Activated CD8-positive, alpha-beta T cell treated with anti-CD3 and anti-CD28 coated beads for 36 hours (primary cell): ENCODE measurements at places on chromosomes 1 and 21. TPM values are rescaled to one million over a fixed set of nuclear protein-coding genes. Genes with fewer than 3 reads are reported as not detected.

DNA sequence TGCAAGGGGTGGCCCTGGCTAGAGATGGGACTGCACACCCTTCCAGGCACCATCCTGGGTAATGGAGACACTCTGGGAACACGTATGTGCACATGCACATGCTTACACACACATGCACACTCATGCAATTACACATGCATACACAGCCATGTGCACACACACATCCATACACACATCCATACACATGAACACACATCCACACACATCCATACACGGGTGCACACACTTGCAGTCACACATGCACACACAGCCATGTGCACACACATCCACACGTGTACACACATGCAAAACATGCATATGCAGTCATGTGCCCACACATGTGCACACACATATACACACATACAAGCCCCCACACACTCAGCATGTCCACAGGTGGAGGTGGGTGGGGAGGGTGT, 22.3 kb upstream of the POFUT2 start:
- peaks cover 8% of the 10 kb centered on the region for H3K4me1 ChIP-seq
- DNase-seq: no peak
- H3K4me3 ChIP-seq: no peak overlapping the region
- no peaks in the 10 kb centered on the region for H3K36me3 ChIP-seq

DNA sequence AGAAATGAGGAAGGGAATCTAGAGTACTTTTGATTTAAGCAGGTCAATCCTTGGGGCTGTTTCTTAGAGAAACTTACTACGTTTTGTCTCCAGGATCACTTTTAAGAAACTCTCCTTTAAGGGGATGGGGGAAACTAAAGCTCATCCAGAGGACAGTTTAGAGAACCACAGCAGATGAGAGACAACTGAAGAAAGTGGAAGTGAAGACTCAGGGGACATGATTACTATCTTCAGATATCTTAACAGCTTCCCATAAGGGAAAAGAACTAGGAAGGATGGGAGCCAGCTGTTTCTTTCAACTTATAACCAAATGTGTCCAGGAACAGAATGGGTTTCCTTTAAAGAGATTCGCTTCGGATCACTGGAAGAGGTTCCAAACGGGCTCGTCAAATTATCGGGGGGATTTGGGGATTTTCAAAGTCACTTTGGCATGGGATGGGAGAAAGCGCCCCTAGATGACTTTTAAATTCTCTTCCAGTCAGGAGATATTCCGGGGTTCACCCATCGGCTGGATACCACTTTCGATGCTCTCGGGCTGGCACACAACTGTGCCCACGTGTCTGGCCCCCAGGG, 1.2 kb downstream of the SCMH1 start:
- peaks cover 23% of the 10 kb centered on the region for H3K4me1 ChIP-seq
- no peak for DNase-seq
- H3K4me3 ChIP-seq: peak overlapping the region; percentile 78
- peaks cover 4% of the 10 kb centered on the region for H3K36me3 ChIP-seq
- H3K27me3 ChIP-seq: peaks cover 2% of the 10 kb centered on the region

GRCh38 chr21:31298618-31299269, 45.3 kb downstream of the TIAM1 start:
- H3K4me3 ChIP-seq: no peak overlapping the region
- H3K4me1 ChIP-seq: peaks cover 23% of the 10 kb centered on the region
- DNase-seq: no peak
- no peak overlapping the region for H3K27ac ChIP-seq
- no peaks in the 10 kb centered on the region for H3K27me3 ChIP-seq
- no peaks in the 10 kb centered on the region for H3K36me3 ChIP-seq

GRCh38 chr1:181604482-181605249, 121.3 kb downstream of the CACNA1E start:
- H3K4me3 ChIP-seq: no peak overlapping the region
- H3K27ac ChIP-seq: no peak overlapping the region
- H3K27me3 ChIP-seq: peaks cover 16% of the 10 kb centered on the region
- no peak for DNase-seq
- no peaks in the 10 kb centered on the region for H3K36me3 ChIP-seq

DNA sequence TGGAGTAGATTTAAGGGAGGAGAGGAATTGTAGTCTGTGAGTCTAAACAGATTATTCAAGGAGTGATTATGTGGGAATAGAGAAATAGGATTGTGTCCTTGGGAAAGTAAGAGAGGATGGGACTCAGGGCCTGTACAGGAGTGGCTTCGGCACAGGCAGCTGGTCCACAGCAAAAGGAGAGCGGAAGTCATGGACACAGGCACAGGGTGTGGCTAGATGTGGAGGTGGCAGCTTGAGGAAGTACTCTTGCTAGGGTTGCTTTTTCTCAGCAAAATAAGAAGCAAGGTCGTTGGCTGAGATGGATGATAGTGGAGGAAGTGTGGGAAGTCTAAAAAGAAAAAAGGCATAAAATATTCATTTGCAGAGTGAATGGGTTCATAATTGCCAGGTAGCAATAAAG, 18.5 kb upstream of the ZNF648 start:
- no peaks in the 10 kb centered on the region for H3K27me3 ChIP-seq
- H3K36me3 ChIP-seq: no peaks in the 10 kb centered on the region
- no peak overlapping the region for H3K27ac ChIP-seq
- no peak overlapping the region for H3K4me3 ChIP-seq
- DNase-seq: no peak
- peaks cover 4% of the 10 kb centered on the region for H3K4me1 ChIP-seq

DNA sequence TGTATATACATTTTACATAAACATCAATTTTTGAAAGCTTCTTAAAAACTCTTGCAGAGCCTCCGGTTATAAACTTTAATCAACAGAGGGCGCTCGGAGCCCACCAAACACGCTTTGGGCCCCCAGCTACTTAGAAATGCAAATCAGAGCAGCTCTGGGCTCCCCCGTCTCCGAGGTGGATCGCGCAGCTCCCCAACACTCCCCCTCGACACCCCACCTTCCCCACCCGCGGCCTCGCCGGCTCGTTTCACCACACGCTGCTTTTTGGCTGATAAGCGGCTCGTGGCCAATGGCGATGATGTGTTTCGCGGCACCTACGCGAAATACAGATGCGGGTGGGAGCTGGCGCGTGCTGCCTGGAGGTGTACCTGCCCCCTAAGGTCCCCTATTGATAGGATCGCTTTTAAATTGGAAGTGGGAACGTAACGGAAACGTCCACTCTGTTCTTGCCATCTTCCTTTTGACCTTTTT, 1.7 kb upstream of the KIF26B start:
- H3K4me3 ChIP-seq: peak overlapping the region; percentile 68
- H3K36me3 ChIP-seq: no peaks in the 10 kb centered on the region
- H3K4me1 ChIP-seq: peaks cover 18% of the 10 kb centered on the region
- peak; percentile 87 for DNase-seq
- H3K27me3 ChIP-seq: peaks cover 62% of the 10 kb centered on the region

DNA sequence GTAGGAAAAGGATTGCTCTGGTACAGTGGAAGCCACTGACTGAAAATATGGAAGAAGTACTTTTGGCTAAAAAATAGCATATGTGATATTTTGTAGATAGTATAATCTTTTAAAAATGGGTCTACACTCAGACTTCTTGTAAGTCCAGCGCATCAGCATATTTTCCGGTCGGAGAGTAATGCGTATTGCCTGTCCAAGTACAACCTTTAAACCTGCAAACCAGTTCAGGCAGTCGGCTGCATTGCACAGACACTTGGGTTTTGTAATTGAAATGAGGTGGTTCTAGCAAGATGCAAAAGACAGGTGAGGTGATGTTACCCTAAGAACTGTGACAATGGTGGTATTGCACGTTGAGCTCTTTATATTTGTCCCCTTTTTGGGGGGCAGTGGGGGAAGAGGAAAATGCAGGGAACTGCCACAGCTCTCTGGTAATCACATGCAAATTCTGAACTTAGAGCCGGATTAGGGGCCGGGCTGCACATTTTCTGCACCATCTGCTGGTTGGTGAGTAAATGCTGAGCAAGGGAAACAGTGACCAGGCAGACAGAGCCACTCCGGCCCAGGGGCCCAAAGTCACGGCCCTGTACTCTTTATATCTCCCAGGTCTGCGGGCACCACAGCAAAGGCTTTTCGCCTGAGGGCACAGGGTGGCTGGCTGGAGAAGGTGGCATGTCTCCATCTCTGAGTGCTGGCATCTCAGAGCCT, 2.3 kb downstream of the GPR137B start:
- peaks cover 17% of the 10 kb centered on the region for H3K27me3 ChIP-seq
- peak overlapping the region; percentile 92 for H3K4me3 ChIP-seq
- no peak for DNase-seq

GRCh38 chr1:224304767-224305166, 25.2 kb downstream of the NVL start:
- H3K27me3 ChIP-seq: no peaks in the 10 kb centered on the region
- H3K27ac ChIP-seq: no peak overlapping the region
- H3K4me3 ChIP-seq: no peak overlapping the region
- no peaks in the 10 kb centered on the region for H3K4me1 ChIP-seq

DNA sequence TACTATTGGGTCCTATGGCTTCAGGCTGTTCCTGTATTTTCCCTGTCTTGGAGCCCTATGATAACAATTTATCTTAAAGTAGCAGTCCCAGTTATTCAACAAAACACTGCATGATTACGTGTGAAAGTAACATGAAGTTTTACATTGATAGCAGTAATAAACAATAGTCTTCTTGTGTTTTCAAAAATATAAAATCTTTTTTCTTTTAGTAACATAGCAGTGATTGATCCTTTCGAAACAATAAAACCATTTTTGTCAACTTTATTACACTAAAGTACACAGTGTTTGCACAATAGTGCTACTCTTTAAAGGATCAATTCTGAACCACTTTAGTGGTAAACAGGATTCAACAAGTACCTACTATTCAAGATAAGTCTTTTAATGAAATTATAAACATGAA, 90.6 kb downstream of the GPATCH2 start:
- H3K36me3 ChIP-seq: no peaks in the 10 kb centered on the region
- H3K27me3 ChIP-seq: no peaks in the 10 kb centered on the region
- H3K27ac ChIP-seq: no peak overlapping the region
- no peak overlapping the region for H3K4me3 ChIP-seq
- no peak for DNase-seq
- no peaks in the 10 kb centered on the region for H3K4me1 ChIP-seq

GRCh38 chr1:54403405-54403804, 2.8 kb downstream of the SSBP3 start:
- peak overlapping the region; percentile 74 for H3K4me3 ChIP-seq
- DNase-seq: no peak
- no peaks in the 10 kb centered on the region for H3K27me3 ChIP-seq
- peaks cover 68% of the 10 kb centered on the region for H3K4me1 ChIP-seq
- H3K36me3 ChIP-seq: peaks cover 58% of the 10 kb centered on the region
- H3K27ac ChIP-seq: peak overlapping the region; percentile 66

GRCh38 chr1:1273209-1273511, 494 bp downstream of the UBE2J2 start:
- DNase-seq: no peak
- H3K27ac ChIP-seq: peak overlapping the region; percentile 85
- peaks cover 40% of the 10 kb centered on the region for H3K4me1 ChIP-seq
- no peaks in the 10 kb centered on the region for H3K27me3 ChIP-seq
- H3K36me3 ChIP-seq: peaks cover 24% of the 10 kb centered on the region

DNA sequence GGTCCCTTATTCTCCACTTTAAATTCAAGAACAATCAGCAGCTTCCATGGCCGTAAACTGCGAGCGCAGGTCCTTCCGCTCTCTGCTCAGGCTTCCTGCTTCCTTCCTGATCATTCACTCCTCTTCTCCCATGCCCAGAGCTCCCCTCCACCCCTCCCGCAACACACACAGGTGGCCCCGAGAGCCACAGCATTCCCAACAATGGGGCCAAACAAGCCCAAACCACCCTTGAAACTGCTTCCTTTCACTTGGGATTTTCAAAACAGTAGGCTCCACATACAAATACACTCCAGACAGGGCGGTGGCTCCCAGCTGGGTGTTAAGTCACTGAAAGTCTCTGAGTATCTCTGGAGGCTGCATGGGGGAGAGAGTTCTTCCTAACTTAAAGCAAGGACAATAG, 11.4 kb downstream of the FAM89A start:
- no peak overlapping the region for H3K4me3 ChIP-seq
- H3K36me3 ChIP-seq: peaks cover 4% of the 10 kb centered on the region
- no peak for DNase-seq
- H3K27me3 ChIP-seq: no peaks in the 10 kb centered on the region
- H3K4me1 ChIP-seq: peaks cover 8% of the 10 kb centered on the region

GRCh38 chr21:35326677-35327076, 277.6 kb upstream of the RUNX1 start:
- peaks cover 6% of the 10 kb centered on the region for H3K27me3 ChIP-seq
- H3K4me1 ChIP-seq: peaks cover 5% of the 10 kb centered on the region
- no peak overlapping the region for H3K27ac ChIP-seq
- DNase-seq: no peak
- H3K4me3 ChIP-seq: no peak overlapping the region

DNA sequence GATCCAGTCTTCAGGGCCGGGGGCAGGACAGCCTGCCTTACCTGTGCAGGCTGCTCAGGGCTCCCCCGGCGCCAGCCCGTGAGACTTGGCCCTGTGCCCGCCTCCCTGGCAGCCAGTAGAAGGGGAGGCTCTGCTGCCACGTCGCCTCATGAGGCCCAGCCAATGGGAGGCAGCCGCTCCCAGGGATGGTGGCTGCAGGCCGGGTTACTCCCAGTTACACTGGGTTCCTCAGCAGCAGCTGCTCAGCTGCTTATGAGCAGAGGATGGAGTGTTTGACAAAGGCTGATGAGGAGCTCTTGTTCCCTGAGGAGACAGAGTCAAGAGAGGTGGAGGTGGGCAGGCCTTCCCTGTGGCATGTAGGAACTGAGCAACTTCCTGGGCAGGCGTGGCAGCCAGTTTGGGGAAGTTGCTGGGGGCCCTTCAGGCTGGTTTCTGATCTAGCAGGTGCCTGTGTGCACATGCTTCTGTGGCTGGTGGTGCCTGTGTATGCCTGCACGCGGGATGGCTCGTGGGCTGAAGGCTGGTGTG, 5.5 kb downstream of the MFSD2A start:
- H3K27ac ChIP-seq: peak overlapping the region; percentile 77
- no peaks in the 10 kb centered on the region for H3K27me3 ChIP-seq
- H3K4me3 ChIP-seq: peak overlapping the region; percentile 44

- H3K36me3 ChIP-seq: peaks cover 11% of the 10 kb centered on the region
- peaks cover 17% of the 10 kb centered on the region for H3K4me1 ChIP-seq
- peaks cover 46% of the 10 kb centered on the region for H3K27me3 ChIP-seq
- DNase-seq: no peak
- no peak overlapping the region for H3K4me3 ChIP-seq
Observed at GRCh38 chr1:160082487-160082886, 1.1 kb downstream of the KCNJ9 start.

Gene C1orf87
- total RNA-seq: not detected

Gene FCRL2
- total RNA-seq: not detected

Gene MYOM3
- total RNA-seq: not detected

Gene THEM4
- total RNA-seq: 19.9 TPM

Gene RAB42
- not detected for total RNA-seq

Gene HHAT
- 0.99 TPM for total RNA-seq
